ENCODE measurements at places on chromosomes 12 and 14. TPM values are rescaled to one million over a fixed set of nuclear protein-coding genes. Genes with fewer than 3 reads are reported as not detected.

DLK1 gene
- not detected for total RNA-seq

GPR68 gene
- total RNA-seq = 3.7 TPM

IL23A gene
- not detected for total RNA-seq

DNA sequence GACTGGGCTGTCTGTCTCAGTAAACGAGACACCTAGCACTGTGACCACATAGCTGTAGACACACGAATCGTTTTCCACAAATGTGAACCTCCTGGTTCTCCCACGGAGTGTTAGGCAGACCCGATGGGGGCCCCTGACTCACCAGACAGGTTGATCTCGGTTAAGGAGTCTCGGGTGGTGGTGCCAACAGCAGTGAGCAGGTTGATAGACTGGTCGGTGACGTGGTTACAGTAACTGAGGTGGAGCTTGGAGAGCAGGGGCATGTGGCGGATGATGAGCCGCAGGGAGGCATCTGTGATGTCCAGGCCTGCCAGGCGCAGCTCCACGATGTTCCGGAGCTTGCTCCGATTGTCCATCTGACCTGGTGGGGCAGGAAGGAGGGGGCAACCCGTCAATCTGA lies 39.8 kb downstream of the RNF34 start:
- DNase-seq = no peak

DNA sequence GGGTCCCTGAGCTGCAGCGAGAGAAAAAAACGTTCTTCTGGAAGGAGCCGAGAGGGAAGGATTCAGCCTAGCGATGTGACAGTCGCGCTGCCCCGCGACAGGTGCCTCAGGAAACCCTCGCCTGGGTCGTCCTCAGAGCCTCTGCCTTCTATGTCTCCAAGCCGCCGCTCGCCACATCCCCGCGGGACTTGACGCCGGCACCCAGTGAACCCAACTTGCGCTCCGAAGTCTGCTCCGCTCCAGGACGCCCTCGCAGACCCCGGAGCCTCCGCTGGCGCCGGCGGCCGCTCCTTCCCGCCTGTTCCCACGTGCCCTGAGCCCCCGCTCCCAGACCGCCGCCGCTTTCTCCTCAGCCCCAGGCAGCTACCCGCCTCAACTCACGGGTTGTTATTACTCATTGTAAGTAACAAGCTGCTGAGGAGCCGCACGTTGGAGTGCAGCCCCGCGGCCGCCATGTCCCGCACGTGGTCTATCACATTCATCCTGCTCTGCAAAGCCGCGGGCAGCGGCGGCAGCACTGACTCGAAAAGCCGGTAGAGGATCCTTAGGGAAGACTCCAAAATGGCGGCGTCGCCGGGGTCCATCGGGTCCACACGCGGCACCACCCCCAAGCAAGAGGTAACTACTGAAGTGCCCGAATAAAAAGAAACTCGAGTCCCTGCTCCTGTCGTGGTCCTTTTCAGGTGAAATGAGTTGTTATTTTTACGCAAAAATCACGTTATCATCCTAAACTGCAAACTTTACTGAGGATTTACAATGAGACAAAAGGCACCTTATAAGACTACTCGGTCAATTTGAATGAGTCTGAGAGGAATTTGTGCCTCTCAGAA lies at the start of gene ANAPC7:
ANAPC7 (minus strand) TSS at position 563 of the 830 bp plus-strand sequence; CDS start at position 482, 81 bp downstream.
- peak; percentile 75 for DNase-seq

POLE2 gene
- total RNA-seq = 8.0 TPM

Measured in glomerular endothelial cell (primary cell).